ENCODE measurements at places on chromosomes 5 and 9. TPM values are rescaled to one million over a fixed set of nuclear protein-coding genes. Genes with fewer than 3 reads are reported as not detected.

The HNRNPAB gene
- 37.9 TPM for total RNA-seq

The PCSK1 gene
- 4.1 TPM for total RNA-seq

The IL9 gene
- not detected for total RNA-seq

The PCDHA3 gene
- total RNA-seq = 19.6 TPM

The C1QTNF2 gene
- 2.3 TPM for total RNA-seq

The RGS3 gene
- total RNA-seq = 20.6 TPM

The YTHDC2 gene
- 66.2 TPM for total RNA-seq

The PCDHA11 gene
- 27.7 TPM for total RNA-seq

The PTGES2 gene
- 41.5 TPM for total RNA-seq

The NACC2 gene
- total RNA-seq = 6.8 TPM

The UNC13B gene
- 21.1 TPM for total RNA-seq

The AK3 gene
- 37.5 TPM for total RNA-seq

The ADAMTSL1 gene
- total RNA-seq = 17.5 TPM

The ZNF366 gene
- total RNA-seq = 1.1 TPM

The ADAMTS12 gene
- total RNA-seq = 7.6 TPM

Data from cerebellum (tissue), 4 donors.